Prostate gland (tissue), 2 donors: ENCODE measurements at places on chromosomes 1 and 21.

DNA sequence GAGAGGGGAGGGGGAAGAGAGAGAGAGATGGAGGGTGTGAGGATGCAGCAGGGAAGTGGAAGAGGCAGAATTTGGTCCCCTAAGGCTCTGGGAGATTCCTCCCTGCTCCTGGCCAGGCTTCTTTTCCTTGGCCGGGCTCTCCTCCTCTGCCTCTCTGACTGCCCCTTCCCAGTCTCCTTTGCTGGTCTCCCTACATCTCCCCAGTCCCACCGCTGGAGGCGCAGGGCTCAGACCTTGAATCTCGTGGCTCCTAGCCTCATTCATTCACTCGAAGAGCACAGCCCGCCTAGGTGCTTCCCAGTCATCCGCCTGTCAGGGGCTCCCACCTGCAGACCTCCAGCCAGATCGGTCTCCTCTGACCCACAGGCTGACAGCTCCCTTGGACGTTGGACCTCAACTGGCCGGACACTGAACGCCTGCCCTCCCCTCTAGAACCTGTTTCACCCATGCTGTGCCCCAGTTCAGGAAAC is 76.5 kb downstream of the VWA5B1 start:
- DNase-seq, result no peak

GRCh38 chr1:168824418-168825065 is 95.5 kb upstream of the DPT start:
- DNase-seq, result no peak

DNA sequence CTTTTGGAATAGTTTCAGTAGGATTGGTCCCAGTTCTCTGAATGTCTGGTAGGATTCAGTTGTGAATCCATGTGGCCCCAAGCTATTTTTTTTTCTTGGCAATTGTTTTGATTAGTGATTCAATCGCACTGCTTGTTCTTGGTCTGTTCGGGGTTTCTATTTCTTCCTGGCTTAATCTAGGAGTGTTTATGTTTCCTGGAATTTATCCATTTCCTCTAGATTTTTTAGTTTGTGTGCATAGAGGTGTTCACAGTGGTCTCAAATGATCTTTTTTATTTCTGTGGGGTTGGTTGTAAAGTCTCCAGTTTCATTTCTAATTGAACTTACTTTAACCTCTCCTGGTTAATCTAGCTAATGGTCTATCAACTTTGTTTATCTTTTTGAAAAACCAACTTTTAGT is 117.6 kb downstream of the NME7 start:
- DNase-seq, result no peak

DNA sequence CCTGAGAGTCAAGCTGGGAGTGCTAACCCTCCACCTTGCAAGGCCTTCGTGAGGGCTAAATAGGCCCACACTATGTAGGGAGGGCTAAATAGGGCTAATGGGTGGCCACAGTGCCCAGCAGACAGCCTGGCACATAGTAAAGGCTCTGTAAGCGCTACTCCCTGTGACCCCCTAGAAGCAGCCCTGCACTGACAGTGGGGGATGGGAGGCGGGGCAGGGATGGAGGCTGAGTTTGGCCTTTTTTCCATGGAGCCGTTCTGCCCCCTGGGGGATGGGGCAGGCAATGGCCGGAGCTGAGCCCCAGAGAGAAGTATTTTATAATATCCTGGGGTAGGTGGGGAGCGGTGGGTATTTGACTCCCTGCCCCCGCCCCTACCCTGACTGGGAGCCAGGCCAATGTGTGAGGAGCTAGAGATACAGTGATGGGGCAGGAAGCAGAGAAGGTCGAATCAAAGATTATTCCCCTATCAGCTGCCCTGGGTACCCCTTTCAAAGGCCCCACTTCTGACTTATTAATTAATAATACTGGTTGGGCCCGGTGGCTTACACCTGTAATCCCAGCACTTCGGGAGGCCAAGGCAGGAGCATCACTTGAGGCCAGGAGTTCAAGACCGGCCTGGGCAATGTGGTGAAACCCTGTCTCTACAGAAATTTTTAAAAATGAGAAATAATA is 42.3 kb downstream of the LACTBL1 start:
- no peak for DNase-seq

- DNase-seq, result no peak
Observed at GRCh38 chr1:70090141-70090540, 115.2 kb downstream of the LRRC40 start.

- DNase-seq, result no peak
Observed at GRCh38 chr1:223052931-223053330, 90.1 kb downstream of the TLR5 start.

- DNase-seq, result no peak
Observed at GRCh38 chr1:229990326-229990725, 76.7 kb upstream of the GALNT2 start.

GRCh38 chr1:221841251-221841982 is 99.5 kb upstream of the DUSP10 start:
- no peak for DNase-seq

DNA sequence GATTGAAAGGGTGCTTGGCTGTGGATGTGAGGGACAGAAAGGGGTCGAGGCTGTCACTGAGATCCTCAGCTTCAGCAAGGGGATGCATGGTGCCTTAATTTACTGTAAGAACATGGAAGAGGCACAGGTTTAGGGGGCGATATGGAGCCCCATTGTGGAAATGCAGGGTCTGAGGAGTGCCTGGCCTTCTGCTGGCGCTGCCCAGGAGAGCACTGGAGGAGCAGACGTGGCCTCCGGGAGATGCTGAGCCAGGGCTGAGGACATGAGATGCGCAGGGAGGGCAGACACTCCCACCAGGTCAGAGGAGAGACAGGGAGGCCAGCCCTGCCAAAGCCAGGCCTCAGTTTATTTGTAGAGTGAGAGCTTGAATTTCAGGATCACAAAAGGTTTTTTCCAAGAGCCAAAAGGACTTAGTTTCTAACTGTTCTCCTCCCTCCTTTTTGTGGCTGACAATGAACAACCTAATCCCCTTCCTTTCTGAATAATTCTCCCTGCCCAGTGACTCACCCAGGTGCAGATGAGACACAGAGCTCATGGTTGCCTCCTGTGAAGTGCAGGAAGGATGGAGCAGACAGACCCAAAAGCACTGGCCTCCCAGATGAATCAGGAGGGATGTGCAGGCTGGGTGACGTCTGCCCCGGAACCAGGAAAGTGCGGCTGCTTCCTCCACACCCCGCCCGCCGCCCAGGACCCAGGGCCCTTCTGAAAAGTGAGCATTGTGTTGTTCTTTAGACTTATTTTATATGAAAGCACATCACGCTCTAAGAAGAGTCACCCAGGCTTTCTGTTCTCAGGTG is 73.0 kb upstream of the TMPRSS2 start:
- no peak for DNase-seq
